ENCODE measurements at places on chromosomes 4 and X. TPM values are rescaled to one million over a fixed set of nuclear protein-coding genes. Genes with fewer than 3 reads are reported as not detected.

GRCh38 chr4:25813448-25814106, 49.2 kb downstream of the SEL1L3 start:
- DNase-seq, result peak; percentile 40

GRCh38 chr4:8025668-8026067, 86.0 kb upstream of the AFAP1 start:
- DNase-seq, result no peak

- DNase-seq, result no peak
Observed at GRCh38 chr4:14607001-14607400, 395.3 kb upstream of the CPEB2 start.

Gene SMAD1
- total RNA-seq, result 80.7 TPM

GRCh38 chr4:188190461-188190860, 51.2 kb downstream of the TRIML1 start:
- DNase-seq, result peak; percentile 51

DNA sequence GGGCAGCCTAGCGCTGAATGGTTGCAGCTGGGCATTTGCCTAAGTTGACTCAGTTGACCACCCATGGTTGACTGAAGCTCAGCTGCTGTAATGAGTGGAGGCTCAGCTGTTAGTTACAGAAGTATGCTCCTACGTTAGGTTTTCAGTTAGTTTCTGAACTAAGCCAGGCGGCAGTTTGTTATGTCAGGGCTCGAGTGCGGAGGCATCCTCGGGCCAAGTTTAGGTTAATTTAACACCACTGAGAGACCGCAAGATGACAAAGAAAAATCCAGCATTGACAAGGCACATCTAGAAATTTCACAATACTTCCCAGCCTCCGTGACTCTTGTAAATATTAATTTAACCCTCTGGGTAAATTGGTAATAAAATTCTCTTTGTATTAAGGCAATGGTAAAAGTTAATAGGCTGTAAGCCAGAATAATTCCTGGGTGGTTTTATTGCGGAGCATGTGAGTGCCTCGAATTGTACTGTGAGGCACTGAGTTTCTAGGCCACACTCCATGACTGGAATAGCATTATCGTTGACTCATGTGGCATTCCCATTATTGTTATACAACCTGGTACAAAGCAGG, 33.1 kb upstream of the CDKN2AIP start:
- DNase-seq, result no peak

DNA sequence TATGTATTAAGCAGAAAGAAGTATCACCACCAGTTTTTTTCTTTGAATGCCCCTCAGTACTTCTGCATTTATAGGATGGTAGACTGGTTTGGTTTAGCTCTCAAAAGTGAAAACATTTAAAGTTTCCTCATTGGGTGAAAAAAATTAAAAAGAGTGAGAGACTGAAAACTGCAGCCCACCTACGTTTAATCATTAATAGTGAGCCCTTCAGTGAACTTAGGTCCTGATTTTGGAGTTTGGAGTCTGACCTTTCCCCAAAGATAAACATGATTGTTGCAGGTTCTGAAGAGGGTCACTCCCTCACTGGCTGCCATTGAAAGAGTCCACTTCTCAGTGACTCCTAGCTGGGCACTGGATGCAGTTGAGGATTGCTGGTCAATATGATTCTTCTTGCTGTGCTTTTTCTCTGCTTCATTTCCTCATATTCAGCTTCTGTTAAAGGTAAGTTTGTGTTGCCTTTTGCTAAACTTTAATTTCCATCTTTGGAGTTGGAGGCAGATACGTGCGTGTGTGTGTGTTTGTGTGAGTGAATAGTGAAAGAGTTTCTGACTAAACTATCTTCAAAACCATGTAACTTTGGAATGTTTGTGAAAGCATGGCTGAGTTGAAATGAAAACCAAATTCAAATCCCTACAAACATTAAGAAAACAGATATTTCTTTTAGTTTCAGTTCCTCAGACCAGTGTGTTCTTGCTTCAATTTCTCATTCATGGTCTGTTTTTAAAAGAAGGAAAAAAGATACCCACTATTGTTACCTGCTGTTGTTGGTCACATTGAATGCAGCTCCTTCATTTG, at the start of gene MTTP:
Gene MTTP (plus strand): TSS at position 295 of the 795 bp plus-strand sequence. CDS start 86 bp downstream, at position 381.
- DNase-seq, result peak; percentile 3
